Fibroblast of the aortic adventitia (primary cell): ENCODE measurements at places on chromosomes 2 and 18.

DNA sequence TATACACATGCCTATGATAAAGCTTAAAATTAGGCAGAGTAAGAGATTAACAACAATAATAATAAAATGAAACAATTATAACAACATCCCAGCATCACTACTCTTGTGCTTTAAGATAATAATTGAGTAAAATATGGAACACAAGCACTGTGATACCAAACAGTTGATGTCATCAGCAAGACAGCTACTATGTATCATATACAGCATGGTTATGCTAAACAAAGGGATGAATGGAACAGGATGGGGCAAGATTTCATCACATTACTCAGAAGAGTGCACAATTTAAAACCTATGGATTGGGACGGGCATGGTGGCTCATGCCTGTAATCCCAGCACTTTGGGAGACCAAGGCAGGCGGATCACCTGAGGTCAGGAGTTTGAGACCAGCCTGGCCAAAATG lies 1221.0 kb downstream of the SUCLG1 start:
- no peak for DNase-seq

- DNase-seq = no peak
Observed at GRCh38 chr2:120902592-120902991, 166.9 kb downstream of the GLI2 start.

DNA sequence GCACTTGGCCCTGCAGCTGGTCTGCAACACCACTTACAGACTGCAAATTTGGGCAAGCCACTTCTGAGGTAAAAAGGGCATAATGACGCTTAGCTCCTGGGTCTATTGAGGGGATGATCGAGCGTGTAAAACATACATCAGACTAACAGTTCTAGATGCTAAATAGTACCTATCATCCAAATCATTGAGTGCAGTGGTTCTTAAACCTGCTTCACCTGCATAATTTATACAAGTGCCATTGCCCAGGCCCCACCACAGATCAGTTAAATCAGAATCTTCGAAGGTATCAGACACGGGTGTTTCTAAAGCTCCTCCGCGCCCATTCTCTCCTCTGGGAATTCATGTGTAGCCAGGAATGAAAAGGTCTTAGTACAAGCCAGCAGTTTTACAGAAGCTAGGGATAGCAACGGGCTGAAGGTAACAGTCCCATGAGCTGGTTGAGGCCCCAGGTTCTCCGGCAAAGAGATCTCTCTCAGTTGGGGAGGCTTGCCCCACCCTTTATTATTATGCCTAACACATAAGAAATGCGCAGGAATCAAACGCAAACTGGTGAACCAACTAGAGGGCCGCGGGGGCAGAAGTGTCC lies 737 bp upstream of the RNF181 start:
- DNase-seq = no peak

GRCh38 chr2:85692039-85692645 lies 2.0 kb upstream of the GNLY start:
- DNase-seq = no peak

DNA sequence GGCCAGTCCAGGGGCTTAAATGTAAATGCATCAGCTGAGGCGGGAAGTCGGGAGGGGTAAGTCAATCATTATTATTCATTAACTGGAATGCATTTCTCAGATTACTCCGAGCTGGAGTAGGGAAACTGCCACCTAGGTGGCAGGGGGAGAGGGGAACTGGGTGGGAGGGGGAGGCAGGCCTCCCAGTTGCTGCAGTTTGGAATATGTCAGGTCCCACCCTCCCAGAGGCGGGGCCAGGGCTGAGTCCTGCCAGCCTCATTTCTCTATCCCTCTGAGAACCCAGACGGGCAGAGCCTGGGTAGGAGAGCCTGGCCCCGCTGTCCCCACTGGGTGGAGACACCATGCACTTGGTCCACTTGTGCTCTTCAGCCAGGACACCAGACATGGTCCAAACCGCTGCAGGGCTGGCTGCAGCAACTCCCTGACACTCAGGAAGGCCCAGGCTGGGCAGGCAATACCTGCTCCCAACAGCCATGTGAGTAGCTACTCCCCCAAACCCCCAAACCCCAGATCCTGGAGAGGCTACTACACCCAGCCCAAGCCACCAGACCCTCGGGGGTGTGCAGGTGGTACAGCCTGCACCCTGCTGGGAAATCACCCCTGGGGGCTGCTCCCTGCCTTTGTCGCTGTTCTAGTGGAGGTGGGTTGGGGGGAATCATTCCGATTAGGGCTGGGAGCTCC lies at the start of gene GPBAR1:
GPBAR1 (plus strand) TSS at position 274 of the 681 bp plus-strand sequence. CDS start 1,710 bp downstream, outside the sequence.
- no peak for DNase-seq

GRCh38 chr18:24114924-24115549 lies 23.8 kb upstream of the CABYR start:
- DNase-seq = no peak

- peak; percentile 66 for DNase-seq
Observed at GRCh38 chr2:48510329-48510728, 19.6 kb upstream of the STON1 start.

DNA sequence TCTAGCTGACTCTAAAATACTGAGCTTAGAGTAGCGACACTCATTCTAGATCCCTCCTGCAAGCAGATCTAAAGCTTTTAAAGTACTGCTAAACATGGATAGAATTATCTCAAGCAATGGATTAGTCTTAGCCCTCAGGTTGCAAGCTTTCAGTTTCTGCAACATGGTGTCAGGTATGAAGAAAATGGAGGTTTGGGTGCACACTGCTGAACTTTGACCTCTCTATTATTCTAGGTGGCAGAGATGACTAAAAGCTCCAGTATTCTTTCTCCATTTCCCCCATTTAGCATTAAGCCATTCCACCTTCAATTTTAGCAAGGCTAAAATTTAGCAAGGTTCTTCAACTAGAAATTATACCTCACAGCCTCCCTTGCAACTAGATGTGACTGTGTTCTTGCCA lies 117.0 kb downstream of the CACNB4 start:
- no peak for DNase-seq

GRCh38 chr18:12014086-12014485 lies 32.8 kb downstream of the IMPA2 start:
- DNase-seq = no peak

GRCh38 chr18:59725142-59725541 lies 27.9 kb upstream of the CCBE1 start:
- DNase-seq = peak; percentile 59

DNA sequence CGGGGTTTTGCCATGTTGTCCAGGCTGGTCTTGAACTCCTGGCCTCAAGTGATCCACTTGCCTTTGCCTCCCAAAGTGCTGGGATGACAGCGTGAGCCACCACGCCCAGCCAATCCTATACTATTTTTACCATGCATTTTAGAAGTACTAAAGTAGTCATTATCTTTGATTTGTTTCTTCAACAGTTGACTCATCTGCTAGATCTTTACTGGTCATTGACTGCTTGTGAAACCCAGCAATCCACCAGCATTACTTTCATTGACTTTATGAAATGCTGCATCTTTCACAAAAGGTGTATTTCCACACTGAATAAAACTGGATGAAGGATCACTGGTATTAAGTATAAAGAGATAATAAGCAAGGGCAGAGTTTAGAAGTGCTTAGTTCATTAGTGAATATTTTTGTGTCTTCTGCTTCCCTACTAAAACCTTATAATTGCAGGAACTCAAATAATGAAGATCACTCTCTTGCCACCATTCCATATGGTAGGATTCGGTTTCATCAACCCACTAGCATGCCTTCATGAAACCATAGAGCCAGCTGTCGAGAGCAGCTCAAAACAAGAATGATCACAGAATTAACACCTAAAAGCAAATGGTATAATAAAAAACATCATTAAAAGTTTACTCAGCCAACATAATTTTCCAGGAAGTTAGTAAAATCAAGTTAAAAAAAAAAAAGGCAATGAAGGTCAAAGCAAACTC lies 33.1 kb downstream of the IRS1 start:
- DNase-seq = peak; percentile 55

DNA sequence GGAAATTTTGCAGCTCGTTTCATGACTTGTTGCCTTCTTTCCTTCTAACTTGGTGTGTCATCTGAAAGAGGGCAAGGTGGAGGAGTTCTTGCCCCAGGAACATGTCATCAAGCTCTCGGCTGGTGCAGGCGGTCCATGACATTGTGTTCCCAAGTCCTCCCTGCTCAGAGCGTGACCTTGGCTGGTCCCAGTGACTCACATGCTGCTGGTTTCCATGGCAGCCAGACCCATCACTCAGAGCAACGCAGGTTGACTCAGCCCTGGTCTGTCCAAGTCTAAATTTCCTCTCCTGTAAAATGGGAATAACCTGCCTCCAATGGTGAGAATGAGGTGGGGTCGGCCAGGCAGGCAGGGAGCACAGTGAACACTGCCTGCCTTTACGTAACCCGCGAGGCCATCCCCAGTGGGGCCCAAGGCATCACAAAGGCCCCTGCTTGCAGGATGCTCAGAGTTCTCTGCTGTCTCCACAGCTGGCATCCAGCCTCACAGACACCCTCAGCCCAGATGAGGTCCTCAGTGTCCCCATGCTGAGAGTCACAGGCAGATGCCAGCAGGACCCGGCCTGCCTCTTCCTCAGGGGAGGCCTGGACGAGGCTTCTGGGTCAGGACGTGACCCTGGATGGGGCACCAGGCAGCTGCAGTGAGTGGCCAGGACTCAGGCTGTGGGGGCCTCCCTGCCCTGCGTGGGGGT lies 143.7 kb downstream of the TPO start:
- peak; percentile 10 for DNase-seq

- no peak for DNase-seq
Observed at GRCh38 chr2:231617059-231617926, 24.6 kb downstream of the TEX44 start.

- no peak for DNase-seq
Observed at GRCh38 chr2:230447455-230448451, 31.8 kb downstream of the SP100 start.

GRCh38 chr2:195967336-195967735 lies 101.3 kb downstream of the DNAH7 start:
- DNase-seq = peak; percentile 8

GRCh38 chr2:149042881-149043280 lies 4.4 kb downstream of the LYPD6B start:
- DNase-seq = no peak

DNA sequence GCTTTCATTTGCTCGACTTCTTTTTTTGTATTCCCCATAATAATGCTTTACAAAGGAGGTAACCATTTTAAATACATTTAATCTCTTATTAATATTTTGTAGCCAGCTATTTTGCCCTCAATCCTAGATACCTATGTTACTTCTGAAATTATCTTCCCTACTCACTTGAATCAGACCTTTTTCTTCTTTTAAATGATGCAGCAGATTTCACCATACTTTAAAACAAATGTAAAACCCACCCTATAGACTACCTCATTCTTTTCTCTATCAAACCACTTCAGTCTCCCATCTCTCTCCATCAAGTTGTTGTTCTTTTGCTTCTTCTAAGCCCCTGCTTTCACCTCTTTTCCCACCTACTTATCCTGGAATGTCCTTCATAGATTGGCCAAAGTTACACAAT lies 151.5 kb upstream of the DNMT3A start:
- DNase-seq = no peak
